ENCODE measurements at places on chromosomes 2 and 18.

- no peak for DNase-seq
Observed at GRCh38 chr2:2101924-2102323, 229.2 kb downstream of the MYT1L start.

- DNase-seq = no peak
Observed at GRCh38 chr2:62197925-62198633, 2.2 kb downstream of the B3GNT2 start.

- no peak for DNase-seq
Observed at GRCh38 chr2:138572318-138572717, 70.7 kb downstream of the SPOPL start.

- no peak for DNase-seq
Observed at GRCh38 chr18:27787547-27787946, 389.4 kb downstream of the CDH2 start.

GRCh38 chr2:145258903-145259579 is 739.1 kb upstream of the ZEB2 start:
- no peak for DNase-seq

GRCh38 chr18:30457156-30457555 is 585.4 kb downstream of the DSC3 start:
- no peak for DNase-seq

DNA sequence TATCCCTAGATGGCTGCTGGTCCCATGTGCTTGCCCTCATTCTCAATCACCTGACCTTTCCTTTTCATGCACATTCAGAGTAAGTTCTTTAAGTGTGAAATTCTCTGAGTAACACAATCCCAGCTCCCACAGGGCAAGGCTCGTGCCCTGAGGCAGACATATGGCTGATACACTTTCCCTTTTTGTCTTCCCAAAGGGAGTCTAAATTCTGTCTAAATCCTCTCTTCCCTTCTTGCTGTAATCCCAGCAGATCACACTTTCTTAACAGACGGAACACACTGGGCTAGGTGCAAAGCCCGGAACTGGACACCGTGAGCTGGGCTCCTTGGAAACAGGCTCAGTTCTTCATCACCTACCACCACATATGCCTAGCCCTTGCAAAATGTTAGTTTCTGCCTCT is 147.6 kb downstream of the GALNT14 start:
- peak; percentile 37 for DNase-seq

GRCh38 chr2:101089942-101090799 is 61.0 kb downstream of the TBC1D8 start:
- DNase-seq = no peak

GRCh38 chr2:240593026-240593702 is 6.6 kb downstream of the CAPN10 start:
- no peak for DNase-seq

GRCh38 chr2:226564667-226565066 is 235.0 kb downstream of the IRS1 start:
- DNase-seq = no peak

DNA sequence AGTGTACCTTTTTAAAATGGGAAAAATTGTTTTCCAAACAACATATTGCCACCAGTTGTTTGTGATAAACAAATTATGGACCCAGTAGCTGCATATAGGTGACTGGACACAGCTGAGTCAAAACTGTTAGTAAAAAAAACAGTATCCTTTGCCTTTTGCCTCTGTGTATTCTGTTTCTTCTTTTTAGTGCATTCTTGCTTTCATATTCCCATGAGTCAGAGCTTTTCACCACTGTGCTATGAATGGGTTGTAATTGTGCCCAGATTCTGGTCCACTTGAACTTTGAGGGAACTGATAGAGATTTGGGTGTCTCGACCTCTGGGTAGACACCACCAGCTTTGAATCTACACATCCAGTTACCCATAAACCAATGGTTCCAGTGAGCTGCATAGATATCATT is 1441.9 kb upstream of the ZEB2 start:
- no peak for DNase-seq

GRCh38 chr2:120195553-120195952 is 27.6 kb downstream of the TMEM185B start:
- no peak for DNase-seq

GRCh38 chr2:221588306-221588985 is 16.3 kb upstream of the EPHA4 start:
- no peak for DNase-seq

GRCh38 chr2:191318037-191318728 is 73.0 kb downstream of the MYO1B start:
- no peak for DNase-seq

DNA sequence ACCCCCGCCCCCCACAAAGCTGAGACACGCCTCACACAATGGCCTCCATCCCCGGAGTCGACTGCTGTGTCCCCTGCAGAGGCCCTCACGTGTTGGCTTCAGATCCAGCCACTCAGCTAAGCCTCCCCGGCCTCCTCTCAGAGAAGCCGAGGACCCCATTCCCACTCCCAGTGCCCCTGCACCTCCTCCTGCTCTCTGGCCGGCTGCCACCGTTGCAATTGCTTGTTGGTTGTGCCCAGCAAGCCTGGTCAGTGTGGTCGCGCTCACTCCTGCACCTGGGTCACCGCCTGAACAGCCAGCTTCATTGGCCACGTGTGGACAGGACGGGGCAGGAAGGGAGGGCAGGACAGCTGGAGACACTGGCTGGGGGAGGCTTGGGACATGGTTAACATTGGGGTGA is 191.5 kb upstream of the SALL3 start:
- no peak for DNase-seq

- no peak for DNase-seq
Observed at GRCh38 chr2:139946690-139947089, 1166.5 kb upstream of the NXPH2 start.

- DNase-seq = no peak
Observed at GRCh38 chr2:241620419-241620769, 16.6 kb downstream of the THAP4 start.

DNA sequence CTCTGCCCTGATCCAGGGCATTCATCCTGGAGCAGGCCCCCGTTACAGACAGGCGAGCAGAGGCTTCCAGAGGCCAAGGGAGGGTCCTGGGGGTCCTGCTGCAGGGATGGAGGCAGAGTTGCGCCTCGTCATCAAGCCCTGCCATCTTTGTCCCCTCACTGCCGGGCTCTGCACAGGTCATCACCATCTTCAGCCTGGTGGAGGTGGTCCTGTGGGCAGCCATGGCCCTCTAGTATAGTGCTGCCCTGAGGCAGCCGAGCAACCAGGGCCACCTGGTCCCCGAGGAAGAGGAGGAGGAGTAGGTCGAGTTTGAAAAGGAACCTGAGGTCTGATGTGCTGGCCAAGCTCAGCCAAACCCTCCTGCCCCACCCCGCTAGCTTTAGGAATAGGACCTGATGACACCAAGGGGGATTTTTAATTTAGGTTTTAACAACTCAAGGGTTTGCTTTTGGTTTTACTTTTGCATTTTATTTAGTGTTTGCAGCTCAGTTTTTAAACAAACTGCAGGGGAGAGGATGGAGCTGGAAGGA is 8.8 kb upstream of the ALPI start:
- DNase-seq = no peak

DNA sequence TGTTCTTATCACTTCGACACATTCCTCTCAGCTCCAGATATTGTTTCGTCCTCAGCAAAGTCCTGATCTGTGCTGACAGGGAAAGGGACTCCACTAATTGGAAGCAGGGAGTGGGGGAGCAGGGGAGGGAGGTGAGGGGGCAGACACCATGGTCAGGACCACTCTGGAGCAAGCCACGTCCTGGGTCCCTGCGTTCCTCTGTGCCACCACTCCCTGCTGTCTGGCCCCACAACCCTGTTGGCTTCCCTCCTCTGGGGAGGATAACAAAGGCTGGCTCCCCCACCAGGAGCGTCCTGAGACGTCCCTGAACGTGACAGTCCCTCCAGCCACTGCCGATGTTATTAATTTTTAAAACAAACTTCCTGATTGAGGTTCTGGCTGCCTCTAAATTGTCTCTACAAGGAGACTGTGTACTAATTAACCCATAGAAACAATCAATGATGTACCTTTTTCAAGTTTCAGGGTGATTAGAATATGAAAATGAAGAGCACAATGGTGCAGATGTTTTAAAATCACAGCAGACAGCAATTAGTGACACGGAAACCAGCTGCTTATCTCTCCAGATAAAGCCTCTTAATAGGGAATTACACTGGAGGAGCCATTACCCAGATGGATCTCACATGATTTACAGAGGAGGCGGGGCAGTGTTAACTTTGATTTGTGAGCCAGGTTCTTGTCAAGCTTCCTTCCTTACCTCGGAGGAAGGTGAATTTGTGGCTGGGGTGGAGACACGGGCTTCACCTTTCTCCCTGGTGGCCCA is 257.5 kb downstream of the SETBP1 start:
- no peak for DNase-seq

DNA sequence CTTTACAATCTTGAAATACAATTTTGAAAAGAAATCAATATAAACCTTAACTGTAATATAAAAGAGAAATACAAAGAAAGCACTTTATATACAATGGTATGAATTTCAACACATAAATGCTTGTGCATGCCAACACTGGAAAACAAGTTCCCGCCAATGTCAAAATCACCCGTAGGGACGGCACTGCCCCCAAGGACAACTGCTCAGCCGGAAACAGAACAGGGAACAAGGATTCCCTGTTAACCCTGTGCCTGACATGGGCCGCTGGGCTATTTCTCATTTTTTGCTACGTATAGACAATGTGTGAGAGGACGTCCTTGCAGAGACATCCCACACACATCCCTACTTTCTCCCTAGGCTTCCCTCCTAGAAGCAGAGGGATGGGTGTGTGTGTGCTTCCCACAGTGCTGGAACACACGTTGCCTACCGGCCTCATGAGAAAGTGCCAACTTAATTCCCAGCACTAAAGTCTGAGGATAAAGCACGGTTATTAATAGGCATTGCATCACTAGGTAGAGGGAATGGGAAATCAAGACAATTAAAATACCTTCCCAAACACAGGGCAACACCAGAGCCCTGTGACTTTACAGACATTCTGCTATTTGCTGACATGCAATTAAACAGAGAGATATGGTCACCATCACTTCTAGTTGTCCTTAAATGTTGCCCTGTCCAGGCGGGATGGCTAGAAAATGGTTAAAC is 14.4 kb downstream of the AFG3L2 start:
- DNase-seq = no peak

DNA sequence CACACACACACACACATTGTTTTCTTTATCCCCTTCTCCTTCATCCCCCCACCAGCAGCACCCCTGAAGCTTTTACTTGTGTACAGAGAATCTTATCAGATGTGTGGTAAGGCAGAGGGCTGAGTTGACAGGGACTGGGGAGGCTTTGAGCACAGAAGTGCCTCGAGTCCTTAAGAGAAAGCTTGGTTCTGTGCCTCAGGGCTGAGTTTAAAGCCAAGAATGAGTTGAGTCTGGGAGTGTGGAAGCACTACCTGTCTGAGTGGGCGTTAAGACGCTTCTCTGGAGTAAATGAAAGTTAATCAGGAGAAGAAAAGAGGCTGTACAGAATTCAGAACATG is 2.7 kb downstream of the ID2 start:
- DNase-seq = no peak

DNA sequence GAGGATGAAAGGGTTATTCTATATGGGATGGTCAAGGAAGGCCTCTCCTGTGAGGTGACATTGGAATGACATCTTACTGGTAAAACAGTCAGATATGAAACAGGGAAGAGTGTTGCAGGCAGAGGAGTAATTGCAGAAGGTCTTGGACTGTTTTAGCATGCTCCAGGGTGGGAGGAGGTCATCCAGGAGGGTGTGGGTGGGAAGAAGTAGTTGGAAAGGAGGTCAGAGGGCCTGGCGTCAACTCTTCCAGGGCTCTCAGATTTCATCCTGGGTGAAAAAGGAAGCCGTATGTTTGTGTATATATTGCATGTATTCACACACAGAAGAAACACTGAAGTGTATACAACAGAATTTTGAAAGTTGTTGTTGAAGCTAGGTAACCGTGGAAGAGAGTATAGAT is 48.2 kb downstream of the ATP9B start:
- no peak for DNase-seq

DNA sequence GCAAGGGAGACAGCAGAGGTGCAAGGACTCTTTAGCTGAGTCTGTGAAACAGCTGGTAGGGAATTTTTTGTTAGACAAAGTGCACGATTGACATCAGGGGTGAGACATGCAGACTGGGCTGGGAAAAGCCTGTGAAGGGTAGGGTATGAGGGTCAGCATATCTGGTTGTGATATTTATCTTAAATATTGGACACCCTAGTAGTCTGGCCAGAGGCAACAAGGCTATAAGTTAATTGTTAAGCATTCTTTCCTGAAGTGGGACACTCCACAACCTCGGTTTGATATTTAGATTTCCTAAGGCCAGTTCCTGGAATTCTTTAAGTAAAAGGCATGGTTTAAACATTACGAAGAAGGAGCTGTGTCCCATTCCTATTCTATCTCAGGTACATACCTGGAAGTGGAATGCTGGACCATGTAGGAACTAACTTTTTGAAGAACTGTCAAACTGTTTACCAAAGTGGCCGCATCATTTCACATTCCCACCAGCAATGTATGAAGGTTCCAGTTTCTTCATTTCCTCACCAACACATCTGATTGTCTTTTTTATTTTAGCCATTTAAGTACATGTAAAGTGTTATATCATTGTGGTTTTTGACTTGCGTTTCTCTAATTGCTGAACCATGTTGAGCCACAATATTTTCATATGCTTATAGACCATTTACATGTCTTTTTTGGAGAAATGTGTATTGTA is 22.5 kb downstream of the EHBP1 start:
- no peak for DNase-seq

DNA sequence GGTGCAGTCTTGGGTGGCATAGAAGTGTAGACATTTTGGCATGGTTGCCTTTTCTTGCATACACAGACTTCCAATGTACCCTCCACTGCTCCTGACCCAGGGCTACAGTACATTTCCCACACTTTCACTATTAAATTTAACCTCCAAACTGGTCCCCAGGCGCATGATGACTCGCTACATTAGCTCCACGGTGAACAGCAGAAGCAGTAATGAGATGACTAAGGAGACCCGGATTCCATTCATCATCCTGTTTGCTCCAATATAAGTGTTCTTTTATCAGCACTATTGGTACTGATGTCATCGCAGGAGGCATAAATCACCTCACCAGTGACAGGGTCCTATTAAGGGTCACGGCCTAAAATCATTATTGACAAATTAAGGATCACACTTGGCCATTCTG is 316.5 kb downstream of the EN1 start:
- no peak for DNase-seq

GRCh38 chr2:128662051-128662471 is 343.4 kb upstream of the HS6ST1 start:
- DNase-seq = no peak

GRCh38 chr2:117308861-117309770 is 505.4 kb upstream of the DDX18 start:
- DNase-seq = no peak

- no peak for DNase-seq
Observed at GRCh38 chr2:64624862-64625261, 28.9 kb downstream of the SERTAD2 start.

GRCh38 chr2:171798156-171798820 is 95.8 kb downstream of the SLC25A12 start:
- DNase-seq = no peak

DNA sequence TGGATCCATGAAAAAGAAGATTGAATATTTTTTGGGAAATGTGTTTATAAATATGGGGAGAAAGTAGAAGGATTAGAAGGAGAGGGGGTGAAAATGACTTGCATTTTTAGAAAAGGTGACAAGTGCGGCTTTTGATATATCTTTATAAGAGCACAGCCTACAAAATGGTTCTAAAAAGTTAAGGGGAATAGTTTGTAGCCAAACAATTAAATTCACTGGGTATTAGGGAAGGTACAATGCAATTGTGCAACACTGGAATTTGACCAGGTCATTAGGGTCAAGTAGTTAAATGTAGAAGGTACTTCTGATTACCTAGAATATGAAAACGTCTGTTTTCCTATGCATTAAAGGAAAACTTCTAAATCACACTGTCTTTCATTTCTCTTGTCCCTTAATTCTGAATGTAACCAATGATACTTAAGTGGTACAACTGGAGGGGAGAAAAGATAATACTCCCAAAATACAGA is 44.5 kb upstream of the SERTAD2 start:
- no peak for DNase-seq

Data from D721Med (cell line).